ENCODE measurements at places on chromosomes 5 and 9. TPM values are rescaled to one million over a fixed set of nuclear protein-coding genes. Genes with fewer than 3 reads are reported as not detected.

DNA sequence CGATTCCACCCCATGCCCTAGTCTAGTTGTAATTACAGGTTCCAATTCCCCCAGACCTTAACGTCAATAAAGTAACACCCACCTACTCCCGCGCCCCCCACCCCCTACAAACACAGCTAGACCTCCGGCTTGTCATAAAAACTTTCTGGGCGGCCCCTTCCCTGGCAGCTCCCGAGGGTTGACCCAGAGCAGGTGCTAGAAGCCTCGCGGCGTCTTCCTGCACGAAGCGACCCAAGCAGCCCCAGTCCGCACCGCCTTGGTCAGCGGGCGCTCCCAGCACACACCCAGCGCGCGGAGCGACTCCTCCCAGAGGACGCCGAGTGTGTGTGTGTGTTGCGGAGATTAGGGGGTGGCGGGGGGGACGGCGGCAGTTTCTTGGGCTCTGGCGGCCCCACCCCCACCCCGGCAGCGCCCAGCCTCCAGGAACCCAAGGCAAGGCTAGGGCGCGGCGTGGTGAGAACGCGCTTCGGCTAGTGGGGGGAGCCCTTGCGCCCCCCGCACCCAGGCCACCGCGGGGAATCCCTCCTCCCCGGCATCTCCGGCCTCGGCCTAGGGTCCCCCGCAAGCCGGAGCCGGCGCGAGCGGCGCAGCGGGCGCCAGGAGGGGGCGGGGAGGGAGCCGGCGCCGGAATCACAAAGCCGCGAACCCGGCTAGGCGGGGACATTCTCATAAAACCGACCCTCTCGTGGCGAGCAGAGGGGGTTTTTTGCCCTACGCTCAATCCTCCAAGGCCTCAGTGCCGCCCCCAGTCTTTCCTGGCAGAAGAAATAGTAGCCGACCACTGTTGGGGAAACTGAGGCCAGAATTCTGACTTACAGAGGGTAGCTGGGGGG is 2.2 kb downstream of the PCDH1 start:
- peak overlapping the region; percentile 88 for H3K27ac ChIP-seq
- H3K36me3 ChIP-seq, result no peaks in the 10 kb centered on the region
- peaks cover 64% of the 10 kb centered on the region for H3K4me1 ChIP-seq
- peak; percentile 77 for DNase-seq
- peak overlapping the region; percentile 77 for H3K4me3 ChIP-seq
- H3K27me3 ChIP-seq, result peaks cover 37% of the 10 kb centered on the region

GRCh38 chr9:80440724-80441123 is 869.0 kb downstream of the TLE4 start:
- H3K27ac ChIP-seq, result no peak overlapping the region
- H3K4me1 ChIP-seq, result no peaks in the 10 kb centered on the region
- no peak overlapping the region for H3K4me3 ChIP-seq
- H3K27me3 ChIP-seq, result no peaks in the 10 kb centered on the region

Gene F2RL1
- total RNA-seq, result 5.9 TPM

Gene CAMK2A
- total RNA-seq, result 1.3 TPM

Gene SLC1A1
- 31.4 TPM for total RNA-seq

All from lower lobe of right lung (tissue), 2 donors.